ENCODE measurements at places on chromosomes 6 and 20. TPM values are rescaled to one million over a fixed set of nuclear protein-coding genes. Genes with fewer than 3 reads are reported as not detected.

- no peak for DNase-seq
Observed at GRCh38 chr20:25220021-25220730, 24.7 kb downstream of the ENTPD6 start.

DNA sequence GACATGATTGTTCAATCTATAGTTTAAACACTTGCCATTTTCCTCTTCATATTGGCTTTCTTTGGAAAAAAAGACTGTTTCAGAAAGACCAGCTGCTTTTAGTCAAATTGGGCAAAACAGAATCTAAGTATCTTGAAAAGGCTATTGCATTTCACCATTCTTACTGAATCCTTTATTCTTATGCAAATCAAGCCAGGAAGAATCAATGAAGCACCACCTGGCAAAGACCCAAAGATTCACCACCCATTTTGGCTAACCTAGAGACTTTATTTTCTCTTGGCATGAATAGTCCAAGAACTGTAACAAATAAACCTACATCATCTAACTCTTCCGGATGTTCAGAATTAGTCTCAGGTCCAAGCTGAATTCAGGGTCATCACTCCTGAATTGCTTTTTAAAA, 71.3 kb upstream of the EYA4 start:
- DNase-seq: no peak

- no peak for DNase-seq
Observed at GRCh38 chr6:99473730-99474129, 41.5 kb downstream of the USP45 start.

Gene TGM2
- total RNA-seq: 0.72 TPM

Gene ZBTB46
- total RNA-seq: 31.2 TPM
